BJ (cell line): ENCODE measurements at places on chromosomes 16 and 17.

DNA sequence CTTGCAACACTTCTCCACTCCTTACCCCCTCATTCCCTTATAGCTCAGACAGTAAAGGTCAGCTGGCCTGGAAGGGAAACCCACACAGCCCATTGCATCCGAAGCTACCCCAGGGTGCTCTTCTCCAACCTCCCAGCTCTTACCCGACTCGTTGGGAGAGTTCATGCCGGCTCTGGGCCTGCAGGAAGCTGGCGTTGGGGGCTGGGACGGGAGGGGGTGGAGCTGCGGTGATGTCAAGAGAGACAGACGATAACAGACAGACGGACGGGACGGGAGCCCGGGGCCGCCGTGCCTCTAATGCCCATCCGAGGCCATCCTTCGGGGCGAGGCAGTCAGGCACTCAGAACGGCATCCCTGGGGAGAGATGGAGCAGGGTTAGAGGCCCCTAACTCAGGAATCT lies 6.1 kb downstream of the HDAC5 start:
- no peak for DNase-seq

DNA sequence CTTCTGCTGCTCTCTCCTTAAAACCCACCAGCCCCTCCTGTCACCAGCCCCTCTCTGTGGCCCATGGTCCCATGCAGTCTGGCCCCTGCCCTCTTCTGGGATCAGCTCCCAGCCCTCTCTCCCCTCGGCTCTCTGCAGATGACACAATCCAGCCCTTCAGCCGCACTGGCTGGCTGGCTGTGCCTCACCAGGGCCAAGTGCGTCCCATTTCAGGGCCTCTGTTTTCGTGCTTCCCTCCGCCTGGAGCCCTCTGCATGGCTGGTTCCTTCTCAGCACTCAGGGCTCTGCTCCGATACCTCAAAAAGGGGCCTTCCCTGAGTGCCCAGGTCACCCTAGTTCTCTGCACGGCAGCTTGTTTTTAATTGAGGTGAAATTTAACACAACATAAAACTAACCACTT lies 124.3 kb downstream of the SOCS1 start:
- no peak for DNase-seq

- no peak for DNase-seq
Observed at GRCh38 chr17:2095536-2095910, 40.6 kb downstream of the HIC1 start.

- DNase-seq = no peak
Observed at GRCh38 chr17:65913326-65913850, 278.5 kb downstream of the CEP112 start.

- no peak for DNase-seq
Observed at GRCh38 chr17:76827736-76828135, 40.5 kb upstream of the MGAT5B start.
